ENCODE measurements at places on chromosomes 16 and 17.
A peak's percentile ranks its signal among the peaks of the same experiment; 100 is the strongest.

GRCh38 chr16:58123896-58124600 lies 5.1 kb downstream of the CFAP20 start:
- DNase-seq, result no peak

GRCh38 chr17:59257101-59257500 lies 36.8 kb downstream of the GDPD1 start:
- no peak for DNase-seq

DNA sequence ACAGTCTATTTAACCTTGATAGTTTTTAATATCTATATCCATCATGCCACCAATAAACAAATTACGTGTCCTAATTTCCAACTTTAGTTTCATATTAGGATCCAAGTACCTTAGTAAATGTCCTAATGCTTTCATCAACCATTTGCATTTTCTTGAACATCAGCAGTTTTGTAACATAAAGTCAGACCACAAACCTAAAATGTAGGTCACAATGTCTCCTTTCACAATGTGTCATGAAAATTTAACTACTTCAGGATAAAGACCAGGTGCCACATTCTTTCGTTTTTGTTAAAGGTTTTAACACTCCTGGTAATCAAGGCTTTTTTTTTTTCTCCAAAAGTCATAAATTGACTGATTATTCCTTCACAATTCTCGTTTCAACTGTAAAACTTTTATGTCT lies 310.7 kb upstream of the PMFBP1 start:
- no peak for DNase-seq

GRCh38 chr16:55856950-55857349 lies 18.2 kb downstream of the CES5A start:
- DNase-seq, result no peak

DNA sequence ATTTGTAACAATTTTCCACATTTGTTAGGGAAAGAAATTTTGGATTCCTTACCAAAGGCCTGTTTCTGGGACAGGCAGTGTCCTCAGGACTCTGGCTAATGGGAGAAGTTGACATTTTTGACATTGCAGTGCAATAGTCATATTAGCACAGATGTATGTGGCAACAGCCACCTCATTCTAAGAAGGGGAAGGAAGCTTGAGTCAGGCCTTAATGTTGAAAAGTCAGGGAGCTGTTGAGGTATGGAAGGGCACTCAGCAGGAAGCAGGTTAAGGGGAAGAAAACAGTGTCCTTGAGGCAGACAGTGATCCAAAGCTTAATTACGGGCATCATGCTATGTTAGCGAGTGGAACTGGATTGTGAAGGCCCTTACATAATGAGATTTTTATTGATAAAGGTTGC lies 20.9 kb downstream of the AKTIP start:
- no peak for DNase-seq

- DNase-seq, result no peak
These were observed 1.8 kb downstream of the LCAT start for GRCh38 chr16:67942200-67942509.

DNA sequence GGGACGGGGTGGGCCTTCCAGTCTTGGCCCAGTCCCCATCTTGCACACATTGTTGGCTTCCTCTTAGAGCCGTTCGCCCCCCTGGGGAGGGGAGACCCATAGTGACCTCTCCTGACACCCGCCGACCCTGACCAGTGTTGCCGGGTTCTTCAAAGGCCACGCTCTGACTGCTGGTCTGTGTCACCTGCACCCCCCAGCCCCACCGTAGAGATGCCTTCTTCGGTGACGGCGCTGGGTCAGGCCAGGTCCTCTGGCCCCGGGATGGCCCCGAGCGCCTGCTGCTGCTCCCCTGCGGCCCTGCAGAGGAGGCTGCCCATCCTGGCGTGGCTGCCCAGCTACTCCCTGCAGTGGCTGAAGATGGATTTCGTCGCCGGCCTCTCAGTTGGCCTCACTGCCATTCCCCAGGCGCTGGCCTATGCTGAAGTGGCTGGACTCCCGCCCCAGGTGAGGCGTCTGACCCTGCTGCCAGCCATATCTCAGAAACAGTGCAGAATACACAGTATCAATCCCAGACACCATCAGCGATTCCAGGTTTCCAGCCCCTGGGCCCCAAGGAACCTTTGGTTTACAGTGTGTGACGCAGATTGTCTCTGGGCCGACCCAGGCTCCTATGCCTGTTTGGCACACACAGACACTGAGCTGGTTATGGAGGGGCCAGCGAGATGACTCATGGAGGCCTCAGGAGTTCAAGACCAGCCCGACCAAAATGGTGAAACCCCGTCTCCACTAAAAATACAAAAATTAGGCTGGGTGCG lies 1.3 kb downstream of the SLC26A11 start:
- no peak for DNase-seq

DNA sequence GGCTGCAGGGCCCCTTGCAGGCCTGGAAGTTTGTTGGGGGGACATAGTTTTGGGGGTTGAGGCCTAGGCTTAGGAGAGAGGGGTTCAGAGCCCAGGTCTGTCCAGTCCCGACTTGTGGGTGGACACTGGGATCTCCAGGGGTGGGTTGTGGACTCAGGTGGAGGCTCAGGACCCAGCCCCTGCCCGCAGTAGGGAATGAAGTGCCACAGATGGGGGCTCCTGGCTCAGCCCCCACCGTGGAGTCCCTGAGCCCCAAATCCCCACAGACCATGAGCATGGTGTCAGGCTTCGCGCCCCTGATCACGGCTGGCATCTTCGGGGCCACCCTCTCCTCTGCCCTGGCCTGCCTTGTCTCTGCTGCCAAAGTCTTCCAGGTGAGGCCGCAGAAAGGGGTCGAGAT lies 14.3 kb downstream of the SLC12A3 start:
- DNase-seq, result no peak

GRCh38 chr17:73644145-73645049 lies at the start of gene SDK2:
Gene SDK2 (minus strand): TSS chr17:73644445. CDS start chr17:73644088, 357 bp downstream.
- no peak for DNase-seq

- no peak for DNase-seq
These were observed 6.7 kb downstream of the SMTNL2 start for GRCh38 chr17:4590981-4591453.

- DNase-seq, result no peak
These were observed 12.7 kb downstream of the CDK5RAP3 start for GRCh38 chr17:47983492-47984223.

GRCh38 chr17:48719642-48720265 lies 2.6 kb downstream of the PRAC1 start:
- no peak for DNase-seq

- no peak for DNase-seq
These were observed 43.1 kb downstream of the PIK3R5 start for GRCh38 chr17:8922451-8922850.

- no peak for DNase-seq
These were observed 6.8 kb downstream of the MYO1D start for GRCh38 chr17:32870027-32870670.

DNA sequence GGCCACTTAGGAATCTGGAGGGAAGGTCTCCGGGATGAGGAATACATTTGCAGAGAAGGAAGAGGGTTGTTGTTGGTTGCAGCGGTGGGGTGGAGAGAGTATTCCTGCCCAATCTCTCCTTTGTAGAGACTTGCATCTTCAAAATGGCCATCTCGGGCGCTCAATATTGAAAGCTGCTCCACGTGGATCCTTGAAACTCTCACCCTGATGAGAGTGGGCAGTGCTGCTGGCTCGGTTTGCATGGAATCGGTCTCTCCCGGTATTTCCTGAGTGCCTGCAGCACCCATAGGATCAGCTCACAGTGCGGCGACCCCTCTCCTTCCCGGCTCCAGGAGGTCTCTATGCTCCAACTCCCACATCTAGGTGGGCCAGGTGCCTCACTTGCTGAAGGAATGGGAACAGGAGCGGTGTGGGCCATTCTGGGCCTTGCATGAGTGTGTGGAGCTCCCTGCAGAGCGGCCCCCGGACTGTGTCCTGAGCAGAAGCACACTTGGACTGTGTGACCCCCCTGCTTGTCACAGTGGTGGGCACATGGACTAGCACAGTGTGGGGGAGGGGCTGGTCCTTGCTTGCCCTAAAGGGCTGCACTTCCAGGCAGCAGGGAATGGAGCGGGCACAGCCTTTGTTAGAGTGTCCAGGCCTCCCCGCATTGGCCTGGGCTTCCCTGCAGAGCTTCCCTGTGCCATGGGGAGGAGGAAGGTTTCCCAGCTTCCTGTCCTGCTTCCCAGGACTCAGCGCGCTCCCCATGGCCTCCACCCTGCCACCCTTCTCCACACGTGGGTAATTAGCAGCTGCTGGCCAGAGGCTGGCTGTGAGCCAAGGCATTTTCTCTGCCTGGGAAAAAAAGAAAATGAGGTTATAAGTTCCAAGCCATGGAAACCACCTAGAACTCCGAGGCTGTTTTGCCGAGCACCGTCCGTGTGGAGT lies 139.3 kb downstream of the IRF8 start:
- no peak for DNase-seq

DNA sequence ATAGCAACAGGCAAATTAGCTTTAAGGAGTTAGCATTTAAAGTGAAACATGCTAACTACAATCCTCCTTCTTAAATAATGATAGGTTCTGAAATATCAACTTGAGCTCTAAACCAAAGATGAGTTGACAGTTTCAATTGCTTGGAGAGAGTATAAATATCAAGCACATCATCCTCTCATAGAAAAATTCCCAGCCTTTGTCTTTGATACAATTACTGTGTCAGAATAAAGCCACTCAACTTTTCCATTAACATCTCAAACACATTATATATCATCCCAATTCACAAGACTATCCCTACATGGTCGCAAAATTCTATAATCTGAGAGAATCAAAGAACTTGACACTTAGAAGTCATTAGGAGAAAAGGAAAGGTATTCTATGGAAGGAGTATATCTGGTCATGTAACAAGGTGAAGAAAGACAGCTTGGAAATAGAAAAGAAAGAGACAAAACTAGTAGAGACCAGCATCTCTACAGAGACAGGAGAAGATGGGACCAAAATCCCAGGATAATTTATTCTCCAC lies 189.8 kb downstream of the CEP112 start:
- DNase-seq, result no peak

- DNase-seq, result no peak
These were observed 677 bp downstream of the DEF8 start for GRCh38 chr16:89949121-89949742.

DNA sequence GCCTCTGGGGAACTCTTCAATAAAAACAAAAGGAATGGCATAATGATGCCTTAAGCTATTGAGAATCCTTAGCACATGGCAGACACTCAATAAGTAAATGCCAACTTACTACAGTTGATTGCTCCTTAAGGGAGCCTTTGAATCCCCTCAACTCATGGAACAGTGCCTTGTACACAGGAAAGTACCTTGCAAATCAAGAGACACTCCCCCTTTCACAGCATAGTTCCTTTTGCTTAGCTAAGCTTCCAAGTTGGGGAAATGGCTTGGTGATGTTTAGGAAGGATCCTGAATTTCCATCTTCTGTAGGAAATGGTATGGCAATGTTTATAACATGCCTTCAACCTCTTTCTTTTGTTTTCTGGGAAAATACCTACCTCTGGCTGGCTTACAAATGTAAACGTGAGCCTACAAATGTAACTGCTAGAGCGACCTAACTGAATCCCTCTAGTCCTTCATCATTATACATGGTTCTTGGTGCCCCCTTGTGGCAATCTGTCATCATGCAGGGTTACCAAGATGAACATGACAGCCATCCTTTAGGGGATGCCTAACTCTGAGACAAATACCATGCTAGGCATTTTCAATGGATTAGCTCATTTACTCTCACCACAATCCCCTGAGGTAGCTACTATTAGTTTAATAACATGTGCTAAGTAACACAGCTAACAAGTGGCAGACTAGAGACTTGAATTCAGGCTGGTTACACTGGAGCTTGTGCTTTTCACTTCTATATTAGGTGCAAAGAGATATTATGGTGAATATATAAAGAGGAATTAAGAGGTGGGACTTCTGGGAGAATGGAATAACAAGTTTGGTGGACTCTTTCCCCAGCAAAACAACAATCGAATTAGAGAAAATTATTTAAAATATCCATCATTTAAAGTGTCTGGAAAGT lies 65.0 kb downstream of the MMD start:
- DNase-seq, result peak; percentile 89

- DNase-seq, result no peak
These were observed 36.8 kb downstream of the RPGRIP1L start for GRCh38 chr16:53666786-53667415.

Measured in COLO829 (cell line).